ENCODE measurements at places on chromosomes 3 and 15.

- no peak for DNase-seq
Measured at GRCh38 chr3:179961071-179961702, 75.5 kb downstream of the PEX5L start.

GRCh38 chr3:112654492-112654891 is 13.5 kb upstream of the CCDC80 start:
- no peak for DNase-seq

- no peak for DNase-seq
Measured at GRCh38 chr3:31102196-31102879, 207.9 kb upstream of the GADL1 start.

DNA sequence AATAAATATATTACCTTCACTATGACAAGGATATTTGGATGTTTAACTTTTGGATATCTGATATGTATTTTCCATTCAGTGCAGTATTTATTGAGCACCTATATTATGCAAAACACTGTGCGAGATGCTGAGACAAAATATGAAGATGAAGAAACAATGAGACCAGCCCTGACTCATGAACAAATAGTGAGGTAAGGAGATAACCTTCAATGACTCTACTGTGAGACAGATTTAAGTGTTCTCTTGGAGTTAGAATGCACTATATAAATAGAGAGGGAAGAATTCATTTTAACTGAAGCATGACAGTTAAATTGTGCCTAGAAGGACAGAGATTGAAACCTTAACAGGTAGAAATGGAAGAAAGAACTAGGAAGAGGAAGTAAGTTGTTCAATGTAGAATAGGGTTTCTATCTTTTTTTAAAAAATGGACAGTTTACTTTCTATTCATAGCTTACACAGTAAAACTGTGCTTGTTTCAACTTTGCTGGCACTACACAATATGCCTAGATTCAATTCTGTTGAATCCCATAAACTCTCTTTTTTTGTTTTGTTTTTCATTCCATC is 124.2 kb downstream of the ZBTB20 start:
- no peak for DNase-seq

Measured in stimulated activated CD8-positive, alpha-beta memory T cell treated with anti-CD3 and anti-CD28 coated beads, Interleukin-2, amount 100 ng/mL, for 48 hours (primary cell).